ENCODE measurements at places on chromosomes 7 and 10. TPM values are rescaled to one million over a fixed set of nuclear protein-coding genes. Genes with fewer than 3 reads are reported as not detected.
A peak's percentile ranks its signal among the peaks of the same experiment; 100 is the strongest.

The RRP12 gene
- total RNA-seq, result 28.2 TPM

The HOXA1 gene
- 0.44 TPM for total RNA-seq

The EPHA1 gene
- total RNA-seq, result 0.87 TPM

The LIPA gene
- total RNA-seq, result 41.6 TPM

The NANOS1 gene
- 7.3 TPM for total RNA-seq

The TMUB1 gene
- total RNA-seq, result 24.3 TPM

The KIAA1217 gene
- total RNA-seq, result 49.4 TPM

The SPAM1 gene
- total RNA-seq, result not detected

The MRLN gene
- total RNA-seq, result not detected

DNA sequence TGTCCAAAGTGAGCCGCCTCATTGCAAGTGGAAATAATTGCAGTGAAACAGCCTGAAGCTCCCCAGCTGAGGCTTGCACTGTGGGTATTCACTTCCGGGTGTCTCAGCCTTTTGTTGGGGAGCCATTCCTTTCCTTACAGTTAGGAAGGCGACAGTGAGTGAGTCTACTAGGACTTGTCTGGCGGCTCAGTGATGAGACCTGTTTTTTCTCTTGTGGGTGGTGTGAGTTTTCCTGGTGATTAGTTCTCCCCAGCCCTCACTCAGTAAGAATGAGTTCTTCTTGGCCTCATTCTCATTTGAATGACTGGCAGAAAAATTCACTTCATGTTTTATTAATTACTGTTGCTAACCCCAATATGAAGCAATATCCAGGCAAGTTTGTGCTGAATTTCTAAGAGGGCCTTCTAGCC lies 2.6 kb downstream of the PGAM1 start:
- no peaks in the 10 kb centered on the region for H3K27me3 ChIP-seq
- H3K4me1 ChIP-seq, result peaks cover 4% of the 10 kb centered on the region
- H3K4me3 ChIP-seq, result no peak overlapping the region
- no peak for DNase-seq
- H3K36me3 ChIP-seq, result no peaks in the 10 kb centered on the region

- no peaks in the 10 kb centered on the region for H3K4me1 ChIP-seq
- H3K27ac ChIP-seq, result no peak overlapping the region
- H3K27me3 ChIP-seq, result no peaks in the 10 kb centered on the region
These were observed 2.8 kb upstream of the WAPL start for GRCh38 chr10:86524225-86524962.

DNA sequence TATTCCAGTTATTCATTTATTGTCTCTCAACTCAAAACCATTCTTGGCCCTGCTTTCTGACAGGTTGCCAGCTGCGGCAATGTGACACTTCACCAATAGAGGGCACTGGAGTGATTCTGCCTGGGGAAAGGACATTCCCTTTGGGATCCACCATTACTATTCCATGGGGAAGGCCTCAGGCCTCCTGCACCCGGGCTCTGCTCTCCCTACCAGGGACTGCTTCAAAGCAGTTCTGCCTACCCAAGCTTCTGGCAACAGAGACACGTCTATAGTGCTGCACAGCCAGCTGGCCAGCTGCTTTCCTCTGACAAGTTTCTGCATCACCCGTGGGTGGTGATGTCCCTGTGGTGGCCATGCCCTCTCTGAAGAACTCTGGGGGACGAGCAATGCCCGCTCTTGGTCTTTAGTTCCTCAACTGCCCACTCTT lies 163.8 kb downstream of the ELMO1 start:
- H3K4me3 ChIP-seq, result no peak overlapping the region
- no peaks in the 10 kb centered on the region for H3K27me3 ChIP-seq
- H3K4me1 ChIP-seq, result peaks cover 35% of the 10 kb centered on the region
- peak overlapping the region; percentile 27 for H3K27ac ChIP-seq

- peak; percentile 41 for DNase-seq
- H3K4me1 ChIP-seq, result no peaks in the 10 kb centered on the region
- H3K36me3 ChIP-seq, result no peaks in the 10 kb centered on the region
- H3K27me3 ChIP-seq, result no peaks in the 10 kb centered on the region
- no peak overlapping the region for H3K27ac ChIP-seq
These were observed 47.4 kb upstream of the PRKAR1B start for GRCh38 chr7:774161-775109.

DNA sequence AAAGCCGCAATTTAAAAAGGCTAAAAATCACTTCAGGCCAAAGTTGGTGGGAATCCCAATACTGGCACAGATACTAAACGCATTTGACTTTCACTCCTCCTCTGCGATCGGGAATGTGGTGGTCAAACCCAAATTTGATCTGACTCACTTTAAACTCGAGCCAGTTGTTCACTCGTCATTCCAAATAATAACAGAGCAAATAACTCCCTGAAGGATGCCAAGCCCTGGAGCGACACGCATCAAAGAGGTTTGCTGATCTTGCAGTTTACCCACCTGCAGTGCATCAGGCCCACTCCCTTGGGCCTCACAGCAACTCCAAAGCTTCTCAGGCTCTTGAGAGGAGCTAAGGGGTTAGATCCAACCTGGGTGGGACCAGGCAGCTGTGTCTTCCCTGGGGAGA lies 12.2 kb downstream of the PTN start:
- H3K36me3 ChIP-seq, result no peaks in the 10 kb centered on the region
- H3K27me3 ChIP-seq, result no peaks in the 10 kb centered on the region
- DNase-seq, result no peak
- H3K27ac ChIP-seq, result no peak overlapping the region

DNA sequence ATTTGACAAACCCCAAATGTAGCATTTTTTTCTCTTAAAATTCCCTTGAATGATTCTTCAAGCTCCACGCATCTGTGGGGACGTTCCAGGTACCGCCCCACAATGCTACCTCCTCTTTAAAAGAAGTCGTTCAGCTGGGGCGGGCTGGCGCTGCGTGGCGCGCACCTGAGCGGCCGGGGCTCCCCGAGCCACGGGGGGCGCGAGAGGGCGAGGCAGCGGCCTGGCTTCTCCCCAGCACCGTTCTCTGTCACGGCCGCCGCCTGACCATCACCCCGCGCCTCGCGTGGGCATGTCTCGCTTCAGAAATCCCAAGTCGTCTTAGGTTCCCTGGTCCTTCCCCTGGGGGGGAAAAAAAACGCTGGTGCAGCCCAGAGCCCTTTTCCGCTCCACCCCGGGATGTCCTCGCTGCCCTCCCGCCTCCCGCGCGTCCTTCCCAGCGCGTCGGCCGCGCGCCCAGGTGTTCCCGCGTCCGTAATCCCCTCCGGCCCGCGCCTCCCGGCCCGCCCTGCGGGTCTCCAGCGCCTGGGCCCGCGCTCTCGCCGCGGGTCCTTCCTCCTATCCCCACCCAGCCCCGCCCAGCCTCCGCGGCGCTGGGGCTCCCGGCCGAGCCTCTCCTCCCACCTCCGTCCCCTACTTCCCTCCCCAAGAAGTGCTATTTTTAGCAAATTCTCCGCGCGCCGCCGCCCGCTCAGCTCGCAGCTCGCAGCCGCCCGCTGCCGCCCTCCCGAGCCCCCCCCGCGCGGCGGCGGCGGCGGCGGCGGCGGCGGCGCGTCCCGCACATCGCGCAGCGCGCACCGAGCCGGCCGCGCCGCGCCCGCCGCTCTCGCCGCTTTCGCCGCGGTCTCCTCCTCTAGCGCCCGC lies 58.7 kb upstream of the PRPS1L1 start:
- DNase-seq, result no peak
- peak overlapping the region; percentile 71 for H3K27ac ChIP-seq
- no peaks in the 10 kb centered on the region for H3K36me3 ChIP-seq

GRCh38 chr7:66315192-66315591 lies 110.1 kb downstream of the TPST1 start:
- no peaks in the 10 kb centered on the region for H3K27me3 ChIP-seq
- H3K4me3 ChIP-seq, result no peak overlapping the region
- no peak for DNase-seq
- H3K4me1 ChIP-seq, result no peaks in the 10 kb centered on the region
- H3K36me3 ChIP-seq, result no peaks in the 10 kb centered on the region
- H3K27ac ChIP-seq, result no peak overlapping the region

DNA sequence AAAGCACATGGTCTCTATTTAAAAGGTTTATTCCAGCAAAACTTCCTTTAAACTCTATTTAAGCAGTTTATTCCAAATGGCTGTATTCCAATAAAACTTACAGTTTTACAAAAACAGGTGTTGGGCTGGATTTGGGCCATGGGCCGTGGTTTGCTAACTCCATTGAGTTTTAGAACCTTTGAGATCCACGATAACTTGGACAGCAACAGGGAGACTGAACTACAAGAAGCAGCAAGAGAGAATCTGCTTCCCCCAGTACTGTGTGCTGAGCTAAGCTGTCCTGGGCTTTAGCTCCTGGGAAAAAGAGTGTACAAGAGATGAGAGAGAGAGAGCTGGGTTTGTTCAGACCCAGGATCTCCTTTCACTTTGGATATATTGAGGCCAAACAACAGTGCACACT lies 204.0 kb upstream of the CELF2 start:
- no peaks in the 10 kb centered on the region for H3K27me3 ChIP-seq
- no peaks in the 10 kb centered on the region for H3K36me3 ChIP-seq
- no peak for DNase-seq
- H3K4me1 ChIP-seq, result no peaks in the 10 kb centered on the region

DNA sequence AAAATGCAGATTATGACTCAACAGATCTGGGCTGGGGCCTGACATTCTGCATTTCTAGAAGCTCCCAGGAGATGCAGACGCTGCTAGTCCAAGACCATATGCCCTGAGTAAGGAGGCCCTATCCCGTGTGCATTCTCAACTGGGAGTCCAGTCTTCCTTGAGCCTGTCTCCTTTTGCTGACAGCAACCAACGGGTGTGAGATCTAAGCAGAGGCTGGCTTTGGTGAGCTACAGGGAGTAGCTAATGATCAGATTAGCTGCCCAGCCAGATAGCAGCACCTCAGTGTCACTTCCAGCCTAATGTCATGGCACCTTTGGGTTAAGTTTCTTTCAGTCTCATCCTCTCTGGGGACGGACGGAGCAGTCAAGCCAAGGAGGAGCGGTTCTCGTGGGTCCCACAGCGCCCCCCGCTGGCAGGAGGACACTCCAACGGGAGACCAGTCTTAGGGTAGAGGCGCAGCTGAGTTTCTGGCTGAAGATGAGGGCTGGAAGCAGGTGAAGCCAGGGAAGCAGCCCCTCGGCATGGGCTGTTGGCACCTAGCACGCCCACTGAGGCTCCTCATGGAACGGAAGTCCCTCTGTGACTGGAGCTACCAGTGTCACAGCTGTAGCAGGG lies 154.0 kb downstream of the CCDC3 start:
- DNase-seq, result no peak
- no peak overlapping the region for H3K4me3 ChIP-seq
- no peaks in the 10 kb centered on the region for H3K36me3 ChIP-seq

- H3K36me3 ChIP-seq, result no peaks in the 10 kb centered on the region
- no peak overlapping the region for H3K4me3 ChIP-seq
- no peak for DNase-seq
- no peak overlapping the region for H3K27ac ChIP-seq
These were observed 749.5 kb downstream of the GATA3 start for GRCh38 chr10:8803992-8804391.

DNA sequence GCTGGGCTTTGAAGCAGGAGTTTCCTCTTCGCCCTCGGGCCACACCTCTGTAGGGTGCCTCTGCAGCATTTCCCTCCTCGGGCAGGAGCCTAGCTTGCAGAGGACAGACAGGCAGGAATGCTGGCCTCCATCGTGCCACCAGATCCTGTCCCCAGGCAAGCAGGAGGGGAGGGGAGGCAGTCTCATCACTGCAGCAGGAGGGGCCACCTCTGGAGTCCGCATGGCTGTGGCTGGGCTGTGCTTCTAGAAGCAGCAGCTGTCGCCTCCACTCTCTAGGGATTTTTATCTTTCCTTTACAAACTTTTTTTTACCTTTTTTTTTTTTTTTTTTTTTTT lies 181.4 kb downstream of the CUX1 start:
- no peak for DNase-seq
- peak overlapping the region; percentile 7 for H3K27ac ChIP-seq
- H3K4me3 ChIP-seq, result no peak overlapping the region
- no peaks in the 10 kb centered on the region for H3K36me3 ChIP-seq

DNA sequence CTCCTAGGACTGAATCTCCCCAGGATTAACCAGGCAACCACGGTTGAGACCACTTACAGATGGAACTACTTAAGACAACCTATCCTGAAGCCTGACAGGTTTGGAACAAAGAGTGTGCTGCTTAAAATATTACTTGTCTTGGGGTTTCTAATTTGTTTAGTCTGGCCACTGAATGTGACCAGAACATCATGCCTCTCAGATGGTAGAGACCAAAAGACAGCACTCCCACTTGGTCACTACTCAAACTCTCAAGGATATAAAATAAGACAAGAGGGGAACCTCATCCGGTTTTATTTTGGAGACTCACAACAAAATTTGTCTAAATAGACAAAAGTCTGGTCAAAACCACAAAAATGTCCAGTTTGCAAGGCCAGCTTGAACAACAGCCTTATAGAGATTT lies 15.3 kb downstream of the MRPL32 start:
- H3K27me3 ChIP-seq, result no peaks in the 10 kb centered on the region
- no peak overlapping the region for H3K4me3 ChIP-seq
- H3K27ac ChIP-seq, result no peak overlapping the region
- H3K4me1 ChIP-seq, result peaks cover 2% of the 10 kb centered on the region
- no peaks in the 10 kb centered on the region for H3K36me3 ChIP-seq

GRCh38 chr10:48577158-48577557 lies 27.7 kb downstream of the ARHGAP22 start:
- H3K27ac ChIP-seq, result no peak overlapping the region
- H3K36me3 ChIP-seq, result no peaks in the 10 kb centered on the region
- H3K4me3 ChIP-seq, result no peak overlapping the region
- DNase-seq, result no peak

GRCh38 chr7:40175725-40176510 lies 41.1 kb downstream of the SUGCT start:
- H3K27me3 ChIP-seq, result no peaks in the 10 kb centered on the region
- no peak overlapping the region for H3K4me3 ChIP-seq
- no peak for DNase-seq
- no peaks in the 10 kb centered on the region for H3K36me3 ChIP-seq

DNA sequence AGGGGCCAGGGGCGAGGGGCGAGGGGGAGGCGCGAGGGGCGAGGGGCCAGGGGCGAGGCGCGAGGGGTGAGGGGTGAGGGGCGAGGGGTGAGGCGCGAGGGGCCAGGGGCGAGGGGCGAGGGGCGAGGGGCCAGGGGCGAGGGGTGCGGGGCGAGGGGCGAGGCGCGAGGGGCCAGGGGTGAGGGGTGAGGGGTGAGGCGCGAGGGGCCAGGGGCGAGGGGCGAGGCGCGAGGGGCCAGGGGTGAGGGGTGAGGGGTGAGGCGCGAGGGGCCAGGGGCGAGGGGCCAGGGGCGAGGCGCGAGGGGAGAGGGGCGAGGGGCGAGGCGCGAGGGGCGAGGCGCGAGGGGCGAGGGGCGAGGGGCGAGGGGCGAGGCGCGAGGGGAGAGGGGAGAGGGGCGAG lies 192.3 kb downstream of the PTPRN2 start:
- H3K36me3 ChIP-seq, result no peaks in the 10 kb centered on the region
- no peaks in the 10 kb centered on the region for H3K27me3 ChIP-seq
- H3K4me1 ChIP-seq, result no peaks in the 10 kb centered on the region

- H3K4me1 ChIP-seq, result no peaks in the 10 kb centered on the region
- no peak overlapping the region for H3K27ac ChIP-seq
- peaks cover 14% of the 10 kb centered on the region for H3K27me3 ChIP-seq
- no peaks in the 10 kb centered on the region for H3K36me3 ChIP-seq
These were observed 48.7 kb upstream of the OCM2 start for GRCh38 chr7:98038731-98039130.

- no peak overlapping the region for H3K4me3 ChIP-seq
- H3K4me1 ChIP-seq, result no peaks in the 10 kb centered on the region
- DNase-seq, result no peak
- H3K27ac ChIP-seq, result no peak overlapping the region
These were observed 85.6 kb downstream of the SDK1 start for GRCh38 chr7:3386423-3387190.

- no peaks in the 10 kb centered on the region for H3K27me3 ChIP-seq
- peaks cover 15% of the 10 kb centered on the region for H3K4me1 ChIP-seq
- H3K36me3 ChIP-seq, result no peaks in the 10 kb centered on the region
- H3K27ac ChIP-seq, result peak overlapping the region; percentile 87
- DNase-seq, result peak; percentile 53
These were observed 11.7 kb downstream of the CPA5 start for GRCh38 chr7:130356121-130356875.

- no peaks in the 10 kb centered on the region for H3K36me3 ChIP-seq
- no peaks in the 10 kb centered on the region for H3K27me3 ChIP-seq
- no peaks in the 10 kb centered on the region for H3K4me1 ChIP-seq
These were observed 24.4 kb downstream of the CPED1 start for GRCh38 chr7:121012919-121013318.
